ENCODE measurements at places on chromosomes 1 and 21.

DNA sequence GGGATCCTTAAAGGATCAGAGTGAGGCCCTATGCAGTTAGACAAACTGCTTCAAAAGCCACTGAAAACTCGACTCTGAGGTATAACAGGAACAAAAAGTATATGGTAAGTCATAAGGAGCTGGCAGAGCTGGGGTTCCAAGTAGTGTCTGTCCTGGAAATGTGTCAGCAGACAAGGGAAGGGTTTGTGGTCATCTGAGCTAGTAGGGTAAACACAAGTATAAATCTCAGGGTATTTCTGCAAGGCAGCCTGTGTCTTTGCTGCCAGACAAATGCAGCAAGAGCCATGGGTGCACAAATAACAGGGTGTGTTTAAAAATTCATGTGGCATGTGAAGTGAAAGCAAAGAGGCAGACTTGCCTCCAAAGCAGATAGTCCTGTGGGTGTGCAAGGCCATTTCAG lies 759.0 kb upstream of the ADAMTS5 start:
- DNase-seq = no peak

- no peak for DNase-seq
These were observed 81.3 kb downstream of the RGL1 start for GRCh38 chr1:183886083-183886828.

- DNase-seq = no peak
These were observed 157.1 kb downstream of the ELAVL4 start for GRCh38 chr1:50265790-50266314.

- DNase-seq = no peak
These were observed 1.9 kb upstream of the MED18 start for GRCh38 chr1:28326984-28327383.

DNA sequence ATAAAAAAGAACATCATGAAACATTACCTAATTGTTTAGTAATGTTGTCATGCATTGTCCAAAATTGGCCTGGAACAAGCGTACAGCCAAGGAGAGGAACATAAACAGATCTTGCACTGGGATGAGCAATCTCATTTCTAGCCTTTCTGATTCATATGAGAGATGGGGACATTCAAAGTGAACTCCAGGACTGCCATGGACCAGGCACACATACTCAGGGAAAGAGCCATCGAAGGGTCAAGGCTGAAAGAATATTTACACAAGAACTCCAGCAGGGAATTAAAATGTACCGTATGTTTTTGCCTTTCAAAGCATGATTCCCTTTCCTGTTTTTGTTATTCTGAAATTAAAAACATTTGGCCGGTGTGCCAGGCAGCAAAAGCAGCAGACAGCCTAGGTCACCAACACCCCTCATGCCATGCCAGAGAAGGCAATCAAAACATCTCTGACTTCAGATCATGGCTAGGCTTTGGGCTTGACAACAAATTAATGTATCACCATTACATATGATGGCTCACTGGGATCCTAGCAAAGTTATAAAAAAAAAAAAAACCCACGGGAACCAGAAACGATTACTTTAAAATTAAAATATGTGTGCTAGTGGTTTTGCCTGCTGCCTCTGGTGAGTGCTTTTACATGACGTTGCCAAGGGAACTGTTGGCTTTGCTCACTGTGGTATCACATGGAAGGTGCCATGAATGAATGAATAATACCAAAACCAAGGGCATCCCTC lies 159.8 kb downstream of the TGFBR3 start:
- DNase-seq = no peak

DNA sequence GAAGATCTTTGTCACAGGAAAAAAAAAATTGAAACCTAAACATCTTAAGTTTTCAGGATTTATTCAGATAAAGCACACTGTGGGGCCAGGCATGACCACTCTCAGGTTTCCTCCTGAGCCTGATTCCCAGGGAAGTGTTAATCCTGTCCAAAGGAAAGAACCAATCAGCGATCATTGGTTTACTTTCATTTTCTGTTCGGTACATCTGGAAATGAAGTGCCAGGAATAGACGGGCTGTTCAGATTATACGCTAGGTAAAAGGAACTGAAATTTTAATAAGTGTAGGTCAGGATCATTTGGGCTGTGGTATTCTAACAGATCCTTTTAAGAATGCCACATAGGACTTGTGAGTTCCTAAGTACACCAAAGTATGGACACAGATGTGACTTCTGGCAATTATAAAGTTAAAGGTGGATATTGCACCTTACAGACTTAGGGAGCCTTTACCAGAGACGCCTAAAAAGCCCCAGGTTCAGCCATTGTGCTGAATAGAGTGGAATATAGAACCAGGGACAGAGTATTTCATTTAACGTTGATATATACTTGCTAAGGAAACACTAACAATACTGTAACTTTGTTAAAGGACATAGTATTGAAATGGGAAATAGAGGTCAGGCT lies 9.3 kb upstream of the CACYBP start:
- no peak for DNase-seq

- DNase-seq = peak; percentile 92
These were observed 28.4 kb upstream of the CASQ2 start for GRCh38 chr1:115796897-115797296.

GRCh38 chr1:109547463-109548320 lies 723 bp upstream of the GNAI3 start:
- DNase-seq = peak; percentile 35

- DNase-seq = peak; percentile 55
These were observed 10.3 kb downstream of the ITGB2 start for GRCh38 chr21:44910229-44911067.

DNA sequence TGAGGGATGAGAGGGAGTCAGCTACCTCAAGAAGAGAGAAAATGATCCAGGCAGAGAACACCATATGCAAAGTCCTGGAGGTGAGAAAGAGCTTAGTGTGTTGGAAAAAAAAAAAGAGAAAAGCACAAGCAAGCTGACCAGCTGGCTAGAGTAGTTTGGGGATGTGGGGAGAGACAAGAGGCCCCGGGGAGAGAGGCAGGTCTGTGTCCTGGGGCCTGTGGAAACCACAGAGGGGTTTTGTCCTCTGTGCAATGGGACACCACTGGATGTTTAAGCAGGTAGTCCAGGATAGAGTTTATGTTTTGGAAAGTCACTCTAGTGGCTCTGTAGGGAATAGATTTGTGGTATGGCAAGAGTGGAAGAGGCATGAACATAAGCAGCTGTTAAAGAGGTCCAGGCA lies 14.4 kb upstream of the CHI3L1 start:
- DNase-seq = no peak

- peak; percentile 43 for DNase-seq
These were observed 58.4 kb downstream of the AGPAT3 start for GRCh38 chr21:43923391-43923790.

DNA sequence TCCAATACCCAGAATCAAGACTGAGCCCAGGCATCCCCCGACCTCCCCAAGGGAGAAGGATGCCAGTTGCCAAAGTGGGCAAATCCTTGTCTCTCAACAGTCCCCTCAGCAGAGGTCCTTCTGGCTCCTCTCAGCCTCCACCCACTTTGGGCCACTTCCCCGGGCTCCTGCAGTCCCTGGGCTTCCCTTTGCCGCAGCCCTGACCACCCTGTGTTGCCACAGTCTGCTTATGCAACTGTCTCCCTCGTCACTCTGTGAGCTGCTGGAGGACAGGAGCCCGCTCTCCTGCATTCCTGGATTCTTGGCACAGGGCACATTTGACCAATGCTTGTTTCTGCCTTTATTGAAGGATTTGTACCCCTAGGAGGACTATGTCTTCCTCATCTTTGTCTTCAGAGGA lies 2.9 kb upstream of the LRP8 start:
- no peak for DNase-seq

DNA sequence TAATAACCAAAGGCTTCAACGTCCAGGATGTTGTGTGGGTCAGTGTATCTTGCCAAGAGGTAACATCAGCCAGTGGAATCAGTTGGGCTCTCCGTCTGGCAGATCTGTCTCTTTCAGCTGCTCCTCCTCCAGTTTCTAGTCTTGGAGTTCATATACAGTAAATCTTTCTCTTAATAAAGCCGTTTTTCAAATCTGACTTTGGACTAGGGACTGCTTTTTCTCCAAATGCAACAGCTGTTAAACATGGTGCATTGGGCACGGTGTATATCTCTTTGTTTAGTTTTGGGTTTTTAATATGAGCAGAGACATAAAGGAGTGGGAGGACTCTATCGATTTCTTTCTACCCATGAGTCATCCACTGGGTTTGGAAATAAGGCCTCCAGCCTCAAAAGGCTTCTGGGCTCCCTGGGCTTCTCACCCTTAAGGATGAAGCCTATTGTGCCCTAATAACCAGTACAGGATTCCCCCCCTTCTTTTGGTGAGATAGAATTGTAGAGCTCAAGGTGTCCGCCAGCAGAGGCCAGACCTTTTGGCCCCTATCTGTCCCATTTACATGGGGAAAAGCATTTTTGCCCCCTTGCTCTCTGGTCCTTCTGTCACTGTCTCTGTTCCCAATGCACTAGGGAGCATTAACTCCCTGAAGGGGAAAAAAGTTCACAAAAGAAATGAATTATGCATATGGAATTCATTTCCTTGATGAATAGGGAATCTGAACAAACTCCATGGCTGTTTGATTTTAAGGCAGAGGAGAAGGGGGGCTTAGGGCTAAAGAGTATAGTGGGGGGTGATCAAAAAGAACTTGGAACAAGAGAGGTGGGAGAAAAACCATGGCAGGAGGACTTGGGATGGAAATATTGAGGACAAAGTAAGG lies 86.0 kb downstream of the PBX1 start:
- peak; percentile 16 for DNase-seq

- no peak for DNase-seq
These were observed 6.9 kb upstream of the PTGFR start for GRCh38 chr1:78483903-78484302.

DNA sequence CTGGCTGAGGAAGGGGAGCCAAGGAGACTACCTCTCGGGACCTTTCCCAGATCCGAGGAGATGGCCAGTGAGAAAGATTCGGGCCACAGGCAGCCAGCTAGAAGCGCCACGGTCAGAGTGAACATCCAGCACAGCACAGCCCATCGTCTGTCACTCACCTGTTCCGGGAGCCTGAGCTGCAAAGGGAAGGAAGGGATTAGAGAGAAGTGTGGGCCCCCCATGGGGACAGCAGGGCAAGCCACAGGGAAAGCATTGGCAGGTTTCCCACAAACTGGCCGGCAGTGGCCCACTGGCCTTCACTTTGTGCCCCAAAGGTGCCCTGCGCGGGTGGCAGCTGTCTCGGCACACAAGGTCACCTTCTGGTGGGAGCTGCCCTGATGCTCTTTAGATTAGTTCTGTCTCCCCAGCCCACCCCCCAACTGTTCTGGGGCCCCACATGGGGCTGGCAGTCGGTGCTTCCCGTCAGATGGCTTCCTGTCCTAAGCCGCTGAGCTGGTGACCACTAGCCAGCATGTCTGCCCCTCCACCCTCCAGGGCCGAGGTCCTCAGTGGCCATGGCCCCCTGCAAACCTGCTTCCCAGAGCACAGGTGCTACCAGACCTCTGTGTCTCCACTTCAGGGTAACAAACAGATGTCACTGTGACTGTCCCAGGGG lies 56.7 kb downstream of the LACTBL1 start:
- DNase-seq = peak; percentile 47

- DNase-seq = peak; percentile 100
These were observed 7.6 kb upstream of the RGS16 start for GRCh38 chr1:182611787-182612186.

GRCh38 chr1:236907205-236907604 lies 97.0 kb downstream of the MT1HL1 start:
- DNase-seq = no peak

- DNase-seq = no peak
These were observed 2.6 kb downstream of the NIBAN1 start for GRCh38 chr1:184971522-184972265.

DNA sequence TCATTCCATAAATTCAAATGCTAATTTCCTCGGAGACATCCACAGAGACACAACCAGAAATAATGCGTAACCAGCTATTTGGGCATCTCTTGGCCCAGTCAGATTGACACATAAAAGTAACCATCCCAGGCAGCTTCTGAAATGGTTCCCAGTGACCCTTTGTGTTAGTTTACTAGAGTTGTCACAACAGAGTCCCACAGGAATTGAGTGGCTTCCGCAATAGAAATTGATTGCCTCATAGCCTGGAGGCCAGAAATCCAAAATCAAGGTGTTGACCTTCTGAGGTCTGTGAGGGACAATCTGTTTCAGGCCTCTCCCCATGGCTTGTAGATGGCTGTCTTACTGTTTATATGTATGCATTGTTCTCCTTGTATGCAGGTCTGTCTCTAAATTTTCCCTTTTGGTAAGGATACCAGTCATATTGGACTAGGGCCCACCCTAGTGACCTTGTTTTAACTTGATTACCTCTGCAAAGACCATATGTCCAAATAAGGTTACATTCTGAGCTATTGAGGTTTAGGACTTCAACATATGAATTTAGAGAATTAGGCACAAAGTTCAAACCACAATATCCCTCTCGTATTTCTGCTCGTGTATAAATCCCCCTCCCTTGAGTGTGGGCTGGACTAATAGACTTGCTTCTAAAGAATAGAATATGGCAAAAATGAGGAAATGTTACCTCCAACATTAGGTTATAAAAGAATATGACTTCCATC lies 78.2 kb upstream of the FGGY start:
- no peak for DNase-seq

DNA sequence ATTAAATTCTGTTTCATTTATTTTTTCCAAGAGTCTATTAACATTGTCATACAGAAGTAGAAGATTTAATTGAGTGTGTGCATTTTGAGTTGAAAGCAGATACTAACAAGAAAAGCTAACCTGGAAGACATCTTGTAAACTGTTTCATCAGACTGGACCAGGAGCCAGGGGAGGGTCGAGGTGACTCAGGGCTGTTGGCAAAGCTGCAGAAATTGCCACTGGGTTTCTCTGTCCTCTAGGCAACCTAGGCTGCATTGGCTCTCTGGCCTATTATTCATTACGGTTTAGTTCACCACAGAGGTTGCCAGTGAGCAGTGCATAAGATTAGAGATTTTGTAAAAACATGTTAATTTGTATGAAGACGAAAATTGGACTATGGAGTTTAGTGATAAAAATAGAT lies 27.5 kb downstream of the ERG start:
- DNase-seq = no peak

DNA sequence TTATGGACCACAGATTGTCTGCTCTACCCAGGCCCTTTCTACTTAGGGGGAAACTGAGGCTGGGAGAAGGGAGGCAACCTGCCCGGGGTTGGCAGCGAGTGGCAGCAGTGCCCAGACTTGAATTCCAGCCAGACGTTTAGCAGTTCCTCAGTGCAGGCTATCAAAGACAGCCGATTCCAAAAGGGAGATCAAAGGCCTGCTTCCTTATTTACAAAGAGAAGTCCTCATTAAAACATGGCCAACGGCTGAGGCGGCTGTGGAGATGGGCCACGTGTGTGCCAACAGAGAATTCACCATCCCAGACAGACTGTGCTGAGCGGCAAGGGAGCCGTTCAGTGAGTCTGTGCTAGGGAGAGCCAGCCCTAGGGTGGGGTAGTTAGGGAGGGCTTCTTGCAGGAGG lies 27.7 kb downstream of the C1QB start:
- DNase-seq = peak; percentile 70

GRCh38 chr1:232486006-232486405 lies 143.9 kb downstream of the SIPA1L2 start:
- DNase-seq = no peak

GRCh38 chr1:178543290-178543607 lies 30.3 kb downstream of the TEX35 start:
- no peak for DNase-seq

- DNase-seq = no peak
These were observed 25.5 kb upstream of the CFAP126 start for GRCh38 chr1:161393151-161393550.

Measured in NCI-H69 (cell line).